ENCODE measurements at places on chromosomes 3 and 15. TPM values are rescaled to one million over a fixed set of nuclear protein-coding genes. Genes with fewer than 3 reads are reported as not detected.

ECE2 gene
- not detected for total RNA-seq

ITIH3 gene
- total RNA-seq: 0.17 TPM

DCP1A gene
- total RNA-seq: 17.2 TPM

TGM5 gene
- not detected for total RNA-seq

GABRB3 gene
- 1.5 TPM for total RNA-seq

PIERCE2 gene
- total RNA-seq: 3.1 TPM

VILL gene
- total RNA-seq: 6.7 TPM

LIPC gene
- total RNA-seq: 4.0 TPM

ACTC1 gene
- total RNA-seq: 0.33 TPM

FSIP1 gene
- total RNA-seq: 3.9 TPM

GPR171 gene
- not detected for total RNA-seq

ZMYND10 gene
- 0.26 TPM for total RNA-seq

DNA sequence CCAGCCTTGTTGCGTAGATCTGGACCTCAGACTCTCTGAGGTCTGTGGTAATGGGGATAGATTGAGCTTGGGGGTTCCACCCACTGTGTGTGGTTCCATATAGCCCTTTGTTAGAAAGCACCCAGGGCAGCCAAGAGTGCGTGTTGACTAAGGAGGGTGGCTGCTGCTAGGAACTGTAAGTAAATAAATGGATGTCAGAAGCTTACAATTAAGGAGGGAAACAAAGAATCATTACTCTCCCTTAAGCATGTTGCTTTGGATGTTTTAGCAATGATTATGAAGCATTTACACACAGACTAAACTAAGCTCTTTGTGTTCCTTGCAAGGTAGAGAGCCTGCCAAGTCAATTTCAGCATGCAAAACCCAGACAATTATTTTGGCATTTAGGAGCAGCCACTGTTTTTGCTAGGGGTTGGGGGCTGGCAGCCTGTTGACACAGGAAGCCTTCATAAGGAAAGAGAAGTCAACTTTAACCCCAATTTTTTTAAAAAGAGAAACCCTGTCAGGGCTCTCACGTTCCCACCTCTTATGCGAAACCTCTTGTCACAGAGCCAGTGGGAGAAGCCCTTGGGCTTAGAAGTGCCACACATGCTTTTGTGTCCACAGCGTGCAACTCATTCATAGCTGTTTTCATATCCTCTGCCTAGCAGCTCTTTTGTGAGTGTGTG lies 127.8 kb downstream of the CMSS1 start:
- no peak for DNase-seq

DNA sequence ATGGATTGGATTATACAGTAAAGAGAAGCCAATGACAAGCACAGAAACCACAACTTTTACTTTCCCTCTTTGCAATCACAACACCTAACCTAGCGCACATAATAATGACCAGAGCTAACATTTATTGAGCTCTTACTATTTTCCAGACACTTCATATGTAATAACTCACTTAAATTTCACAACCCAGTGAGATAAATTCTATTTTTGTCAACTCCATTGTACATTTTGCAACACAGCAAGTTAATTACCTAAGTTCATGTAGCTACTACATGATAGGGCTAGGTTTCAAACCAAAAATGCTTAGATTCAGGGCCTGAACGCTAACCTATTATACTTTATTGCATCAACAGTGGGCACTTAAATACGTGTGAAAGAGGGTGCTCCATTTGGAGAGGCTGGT lies 89.5 kb downstream of the GADL1 start:
- DNase-seq: no peak

DNA sequence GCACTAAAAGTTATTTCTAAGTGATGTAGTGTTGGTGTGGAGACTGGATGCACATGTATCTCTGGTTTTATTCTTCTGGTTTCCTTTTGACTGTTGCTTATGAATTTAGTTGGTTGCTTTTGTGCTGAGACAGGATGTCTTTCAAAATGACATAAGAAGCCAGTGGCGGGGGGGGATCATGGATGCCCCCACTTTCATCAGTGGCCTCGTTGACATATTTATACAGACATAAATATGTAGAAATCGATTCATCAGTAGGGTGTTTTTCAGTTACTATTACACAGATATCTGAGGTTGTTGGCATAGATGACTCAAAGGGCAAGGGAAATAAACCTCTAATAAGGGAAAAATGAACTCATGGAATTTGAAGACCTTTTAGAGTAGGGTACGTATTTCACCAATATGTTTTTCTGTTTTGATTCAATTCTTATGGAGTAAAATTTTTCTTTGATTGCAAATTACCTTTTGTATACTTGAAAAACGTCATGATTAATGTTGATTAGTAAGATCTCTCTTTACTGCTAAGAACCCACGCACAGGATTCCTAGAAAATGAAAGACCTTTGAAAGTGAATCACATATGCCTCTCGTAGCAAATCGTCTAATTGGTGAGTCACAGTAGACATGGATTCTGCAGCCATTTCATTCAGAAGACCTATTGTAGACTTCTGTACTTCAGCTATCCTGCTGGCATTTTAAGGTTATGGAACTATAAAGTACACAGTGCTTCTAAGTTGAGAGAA lies 97.4 kb upstream of the RBMS3 start:
- peak; percentile 94 for DNase-seq

DNA sequence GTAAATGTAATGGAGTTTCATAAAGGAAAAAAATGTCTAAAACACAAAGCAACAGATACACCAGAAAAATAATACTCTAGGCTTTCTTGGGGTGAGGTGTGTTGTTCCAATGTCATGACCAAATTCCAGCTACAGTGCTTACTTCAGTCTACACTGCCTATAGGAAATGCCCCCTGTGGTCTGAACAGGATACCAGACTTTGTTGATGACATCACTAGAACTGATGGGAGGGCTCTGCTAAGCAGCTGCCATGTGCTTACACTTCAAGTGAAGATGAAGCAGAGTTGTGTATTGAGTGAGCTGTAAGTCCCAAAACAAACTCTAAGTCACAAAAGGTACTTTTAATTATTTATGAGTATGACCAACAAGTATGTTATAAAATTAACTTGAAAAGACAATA lies 456.1 kb upstream of the IL12A start:
- peak; percentile 10 for DNase-seq

GRCh38 chr3:12708584-12709192 lies 44.8 kb upstream of the RAF1 start:
- peak; percentile 72 for DNase-seq

DNA sequence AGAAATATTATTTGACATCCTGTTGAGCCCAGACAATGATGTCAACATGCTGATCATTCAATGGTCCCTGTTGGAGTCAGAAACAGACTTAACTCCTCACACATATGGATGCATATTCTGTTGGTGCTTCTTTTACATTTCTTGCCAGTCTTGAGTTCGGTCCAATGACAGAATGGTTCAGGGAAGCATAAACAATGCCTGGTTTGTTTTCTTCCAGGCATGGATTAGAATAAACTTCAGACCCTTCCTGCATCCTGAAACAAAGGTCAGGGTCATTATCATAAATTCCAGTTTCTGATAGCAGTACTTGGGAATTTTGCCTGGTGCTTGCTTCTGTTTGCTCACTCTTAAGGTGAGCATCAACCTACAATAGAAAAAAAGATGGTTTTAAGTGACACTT lies 33.3 kb downstream of the BTLA start:
- DNase-seq: no peak

GRCh38 chr3:183766745-183767606 lies 58.4 kb downstream of the MAP6D1 start:
- DNase-seq: peak; percentile 70

- DNase-seq: peak; percentile 96
Observed at GRCh38 chr3:65963787-65964677, 74.7 kb downstream of the MAGI1 start.

GRCh38 chr3:36674816-36675215 lies 89.5 kb downstream of the DCLK3 start:
- DNase-seq: no peak

DNA sequence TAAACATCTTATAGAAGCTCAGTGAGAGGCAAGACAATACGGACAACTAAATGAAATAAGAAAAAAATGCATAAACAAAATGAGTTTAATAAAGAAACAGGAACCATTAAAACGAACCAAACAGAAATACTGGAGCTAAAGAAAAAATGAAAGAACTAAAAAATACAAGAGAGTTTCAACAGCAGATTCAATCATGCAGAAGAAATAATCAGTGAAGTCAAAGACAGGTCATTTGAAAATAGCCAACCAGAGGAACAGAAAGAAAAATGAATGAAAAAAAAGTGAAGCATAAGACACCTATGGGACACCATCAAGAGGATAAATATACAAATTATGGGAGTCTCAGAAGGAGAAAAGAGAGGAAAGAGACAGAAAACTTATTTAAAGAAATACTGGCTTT lies 42.5 kb upstream of the PRR20G start:
- DNase-seq: no peak

- DNase-seq: no peak
Observed at GRCh38 chr15:90598031-90598577, 68.4 kb downstream of the CRTC3 start.

DNA sequence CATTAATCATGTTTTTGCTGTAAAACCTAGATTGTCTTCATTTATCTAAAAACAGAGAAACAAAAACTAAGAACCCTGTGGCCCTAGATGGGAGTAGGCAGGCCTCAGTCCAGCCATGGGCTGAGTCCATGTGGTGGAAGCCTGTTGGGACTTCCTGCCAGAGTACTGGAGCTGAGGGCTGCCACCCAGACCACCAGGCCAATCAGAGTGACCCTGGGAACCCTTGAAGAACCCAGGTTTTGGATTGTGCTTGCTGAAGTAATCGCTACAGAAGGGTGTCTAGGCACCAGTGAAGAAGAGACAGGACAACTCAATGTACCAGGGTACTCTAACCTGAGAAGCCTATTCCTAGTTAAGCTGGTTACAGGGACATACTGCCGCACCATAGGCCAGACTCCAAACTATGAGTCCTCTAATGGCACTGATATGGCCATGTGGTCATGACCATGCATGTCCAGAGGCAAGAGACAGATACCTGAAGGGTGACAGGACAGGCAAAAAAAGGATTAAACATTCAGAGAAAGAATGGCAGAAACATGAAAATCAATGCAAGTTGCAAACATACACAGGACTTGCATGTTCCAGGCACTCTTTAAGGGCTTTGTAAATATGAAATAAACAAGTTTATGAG lies 12.9 kb downstream of the CSRNP1 start:
- DNase-seq: no peak
